Camera-type eye (tissue), 1 donor: ENCODE measurements at places on chromosomes 16 and 17. TPM values are rescaled to one million over a fixed set of nuclear protein-coding genes. Genes with fewer than 3 reads are reported as not detected.

The CBX2 gene
- total RNA-seq: 13.8 TPM

The TRIM72 gene
- 7.6 TPM for total RNA-seq

The CMTM4 gene
- 43.5 TPM for total RNA-seq

The TMEM235 gene
- 1.8 TPM for total RNA-seq

The ANKRD11 gene
- total RNA-seq: 108 TPM

The RPUSD1 gene
- 19.1 TPM for total RNA-seq

The NPIPB6 gene
- total RNA-seq: 11.4 TPM

The CHD9NB gene
- total RNA-seq: 0.93 TPM

The NPIPA3 gene
- total RNA-seq: 1.0 TPM

The HLF gene
- 37.6 TPM for total RNA-seq

The SLFN14 gene
- total RNA-seq: 1.0 TPM

The CTF1 gene
- total RNA-seq: 1.6 TPM

The IL21R gene
- total RNA-seq: 0.33 TPM

The SULT1A1 gene
- 22.3 TPM for total RNA-seq

The ATF7IP2 gene
- 13.4 TPM for total RNA-seq

The HAPSTR1 gene
- 111 TPM for total RNA-seq

The IKZF3 gene
- 0.55 TPM for total RNA-seq

The USH1G gene
- 0.66 TPM for total RNA-seq

The CSH1 gene
- not detected for total RNA-seq

The PDK2 gene
- total RNA-seq: 22.0 TPM

The CTRB2 gene
- not detected for total RNA-seq

The RNU2-1 gene
- not detected for total RNA-seq

The IGFALS gene
- total RNA-seq: 0.55 TPM

The OTOP3 gene
- total RNA-seq: not detected

The TMC7 gene
- 3.1 TPM for total RNA-seq
